Panc1 (cell line): ENCODE measurements at places on chromosomes 4 and X.

GRCh38 chr4:37132351-37132974, 112.1 kb upstream of the NWD2 start:
- no peak for DNase-seq

- DNase-seq, result no peak
Observed at GRCh38 chr4:179695175-179695574, 2252.9 kb upstream of the AGA start.

- DNase-seq, result no peak
Observed at GRCh38 chr4:74501579-74501978, 56.6 kb downstream of the AREG start.

GRCh38 chr4:101337688-101338087, 9.6 kb downstream of the PPP3CA start:
- DNase-seq, result no peak

- no peak for DNase-seq
Observed at GRCh38 chrX:46547857-46548256, 2.6 kb upstream of the ZNF674 start.

GRCh38 chr4:118762730-118763477, 73.0 kb downstream of the SEC24D start:
- no peak for DNase-seq

- no peak for DNase-seq
Observed at GRCh38 chr4:170716868-170717267, 627.1 kb upstream of the AADAT start.

DNA sequence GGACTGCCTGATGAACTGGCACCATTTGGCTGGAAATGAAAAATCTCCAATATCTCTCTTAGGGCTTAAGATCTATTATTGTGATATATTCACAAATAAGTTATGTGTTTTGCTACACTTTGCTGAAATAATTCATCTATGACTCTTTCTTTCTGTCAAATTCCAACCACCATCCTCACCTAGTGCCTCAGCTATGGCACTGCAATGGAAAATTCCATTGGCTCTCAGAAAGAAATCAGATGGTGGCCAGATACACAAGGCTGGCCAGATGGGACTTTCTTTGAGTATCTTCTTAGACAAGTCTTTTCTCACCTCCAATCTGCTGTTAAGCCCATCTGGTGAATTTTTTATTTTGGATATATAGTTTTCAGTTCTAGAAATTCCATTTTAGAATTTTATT, 28.0 kb downstream of the NAT8L start:
- no peak for DNase-seq
